Stimulated activated CD8-positive, alpha-beta memory T cell treated with anti-CD3 and anti-CD28 coated beads, Interleukin-2, amount 100 ng/mL, for 1 hour (primary cell): ENCODE measurements at places on chromosomes 2 and 18.

DNA sequence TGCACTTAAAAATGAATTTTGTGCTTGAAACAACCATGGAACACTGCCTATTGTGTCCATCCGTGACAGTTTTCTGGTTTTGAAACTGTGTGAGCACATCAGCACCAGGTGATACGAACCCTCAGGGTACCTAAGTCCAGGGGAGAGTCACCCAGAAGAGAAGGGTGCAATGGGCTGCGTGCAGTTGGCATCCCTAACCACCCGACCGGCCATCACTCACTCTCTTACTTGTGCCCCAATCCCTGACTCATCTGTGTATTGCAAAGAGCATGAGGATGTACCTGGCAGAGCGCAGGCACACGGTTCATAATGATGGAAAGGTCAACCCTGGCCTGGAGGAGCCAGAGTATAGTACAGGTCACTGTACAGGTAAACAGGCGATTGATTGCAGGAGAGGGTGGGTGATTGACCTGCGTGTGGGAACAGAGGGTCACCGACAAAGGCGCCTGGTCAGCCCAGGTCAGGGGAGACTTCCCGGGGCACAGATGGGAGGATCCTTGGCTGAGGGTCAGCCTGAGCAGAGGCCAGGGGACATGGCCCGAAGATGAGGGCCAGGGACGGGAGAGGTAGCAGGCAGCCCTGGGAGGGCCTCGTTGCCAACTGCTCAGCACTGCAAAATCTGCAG, 160.3 kb downstream of the SEPTIN10 start:
- no peak for DNase-seq

- DNase-seq, result no peak
Measured at GRCh38 chr2:202780514-202781021, 91.0 kb downstream of the ICA1L start.

DNA sequence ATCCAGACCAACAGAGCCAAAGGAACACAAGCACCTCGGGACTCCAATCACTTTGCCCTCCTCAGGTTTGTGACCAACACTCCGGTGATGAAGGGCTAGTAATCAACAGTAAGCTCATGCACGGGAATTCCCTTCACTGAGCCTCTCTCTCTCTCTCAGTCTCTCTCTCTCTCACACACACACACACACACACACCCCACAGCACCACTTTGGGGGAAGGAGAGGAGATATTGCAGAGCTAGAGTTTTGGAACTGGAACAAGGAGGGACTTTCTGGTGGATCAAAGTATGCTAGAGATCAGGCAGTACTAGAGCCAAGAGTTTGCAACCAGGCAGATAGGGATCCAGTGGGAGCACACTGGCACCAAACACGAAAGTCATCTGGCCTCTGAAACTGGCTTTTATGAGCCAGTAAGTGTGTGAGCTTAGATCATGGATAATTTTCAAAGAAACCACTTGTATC, 98.7 kb downstream of the ANKRD44 start:
- DNase-seq, result no peak

DNA sequence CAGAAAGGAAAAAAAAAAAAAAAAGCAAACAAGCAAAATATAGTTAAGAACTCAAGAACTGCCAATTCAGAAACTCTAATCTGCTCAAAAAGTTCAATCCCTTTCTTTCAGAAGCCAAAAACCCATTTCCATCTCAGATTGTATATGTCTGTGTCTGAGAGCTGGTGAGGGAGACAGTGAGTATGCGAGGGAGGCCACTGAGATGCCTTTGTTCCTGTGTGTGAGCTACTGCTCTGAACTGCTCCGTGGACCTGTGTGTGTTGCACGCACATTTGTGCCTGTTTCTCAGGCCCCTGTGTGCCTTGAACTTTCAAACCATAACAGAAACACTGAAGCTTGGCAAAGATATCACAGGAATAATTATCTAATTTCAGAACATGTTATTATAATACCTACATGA, 2.5 kb upstream of the PKDCC start:
- DNase-seq, result no peak

- no peak for DNase-seq
Measured at GRCh38 chr2:45834372-45834771, 182.9 kb downstream of the PRKCE start.
